Activated CD4-positive, CD25-positive, alpha-beta regulatory T cell treated with anti-CD3 and anti-CD28 coated beads, Interleukin-2, amount 50 U/mL, for 24 hours (primary cell): ENCODE measurements at places on chromosomes 7 and 10.
A peak's percentile ranks its signal among the peaks of the same experiment; 100 is the strongest.

DNA sequence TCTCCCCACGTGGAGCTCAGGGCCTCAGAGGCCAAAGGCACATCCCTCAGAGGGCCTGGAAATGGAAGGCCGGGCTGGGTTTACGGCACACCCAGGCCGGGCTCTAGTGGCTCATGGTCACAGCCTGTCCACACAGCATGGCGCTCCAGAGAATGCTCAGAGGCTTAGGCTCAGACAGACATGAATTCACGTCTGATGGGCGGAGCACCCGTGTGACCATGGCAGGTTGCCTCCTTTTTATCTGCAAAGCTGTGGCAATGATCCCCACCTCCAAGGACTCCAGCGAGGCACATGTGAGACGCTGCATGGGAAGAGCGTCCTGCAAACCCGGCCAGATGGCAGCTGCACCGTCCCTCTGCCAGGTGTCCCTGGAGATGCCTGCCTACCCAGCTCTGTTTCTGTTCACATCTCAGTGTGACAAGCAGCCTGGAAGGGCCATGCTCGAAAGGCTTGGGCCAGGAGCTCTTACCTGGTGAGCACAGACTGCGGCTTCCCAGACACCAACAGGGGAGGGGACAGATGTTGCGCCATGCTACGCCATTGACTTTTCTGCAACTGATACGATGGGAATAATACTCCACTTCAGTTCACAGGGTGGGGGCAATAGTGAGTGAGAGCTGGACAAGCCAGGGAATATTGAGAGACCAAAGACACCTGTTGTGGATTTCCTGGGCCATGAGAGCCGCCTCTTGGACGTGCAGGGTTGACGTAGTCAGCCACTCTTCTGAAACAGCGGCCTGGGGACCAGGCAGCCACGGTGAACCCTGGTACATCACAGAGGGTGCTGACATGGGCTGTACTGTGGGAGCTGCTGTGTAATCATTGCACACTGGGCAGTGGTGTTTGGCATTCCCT, 34.4 kb upstream of the FAM20C start:
- ATAC-seq, result no peak

DNA sequence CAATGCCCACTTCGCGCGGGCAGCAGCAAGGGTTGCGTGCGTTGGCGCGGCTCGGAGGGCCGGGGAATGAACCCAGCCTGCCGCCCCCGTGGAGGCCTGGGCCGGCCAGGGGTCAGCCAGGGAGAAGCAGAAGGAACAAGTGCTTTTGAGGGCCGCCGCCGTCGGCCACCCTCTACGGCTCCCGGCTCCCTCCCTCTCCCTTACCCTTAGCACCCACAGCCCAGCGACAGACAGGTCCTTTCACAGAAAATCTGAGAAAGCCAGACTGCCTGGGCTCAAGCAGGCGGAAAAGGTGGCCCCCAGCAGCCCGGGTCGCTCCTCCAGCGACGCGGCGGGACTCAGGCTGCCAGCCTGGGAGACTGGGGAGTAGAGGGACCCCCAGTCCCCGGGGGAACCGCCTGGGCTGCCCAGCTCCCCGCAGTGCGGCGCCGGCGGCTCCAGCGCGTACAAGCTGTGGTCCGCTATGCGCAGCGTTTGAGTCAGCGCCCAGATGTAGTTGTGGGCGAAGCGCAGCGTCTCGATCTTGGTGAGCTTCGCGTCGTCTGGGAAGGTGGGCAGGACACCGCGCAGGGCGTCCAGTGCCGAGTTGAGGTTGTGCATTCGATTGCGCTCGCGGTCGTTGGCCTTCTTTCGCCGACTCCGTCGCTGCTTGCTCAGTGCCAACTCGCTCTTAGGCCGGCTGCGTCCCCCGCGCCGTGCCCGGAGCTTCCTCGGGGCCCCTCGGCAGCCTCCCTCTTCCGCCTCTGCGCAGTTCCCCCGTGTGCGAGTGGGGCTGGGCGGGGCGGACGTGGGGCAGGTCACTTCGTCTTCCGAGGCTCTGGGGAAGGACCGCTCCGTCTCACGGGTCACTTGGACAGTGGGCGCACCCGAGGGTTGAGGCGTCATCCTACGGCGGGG, 815 bp downstream of the NEUROG3 start:
- peak; percentile 42 for ATAC-seq

DNA sequence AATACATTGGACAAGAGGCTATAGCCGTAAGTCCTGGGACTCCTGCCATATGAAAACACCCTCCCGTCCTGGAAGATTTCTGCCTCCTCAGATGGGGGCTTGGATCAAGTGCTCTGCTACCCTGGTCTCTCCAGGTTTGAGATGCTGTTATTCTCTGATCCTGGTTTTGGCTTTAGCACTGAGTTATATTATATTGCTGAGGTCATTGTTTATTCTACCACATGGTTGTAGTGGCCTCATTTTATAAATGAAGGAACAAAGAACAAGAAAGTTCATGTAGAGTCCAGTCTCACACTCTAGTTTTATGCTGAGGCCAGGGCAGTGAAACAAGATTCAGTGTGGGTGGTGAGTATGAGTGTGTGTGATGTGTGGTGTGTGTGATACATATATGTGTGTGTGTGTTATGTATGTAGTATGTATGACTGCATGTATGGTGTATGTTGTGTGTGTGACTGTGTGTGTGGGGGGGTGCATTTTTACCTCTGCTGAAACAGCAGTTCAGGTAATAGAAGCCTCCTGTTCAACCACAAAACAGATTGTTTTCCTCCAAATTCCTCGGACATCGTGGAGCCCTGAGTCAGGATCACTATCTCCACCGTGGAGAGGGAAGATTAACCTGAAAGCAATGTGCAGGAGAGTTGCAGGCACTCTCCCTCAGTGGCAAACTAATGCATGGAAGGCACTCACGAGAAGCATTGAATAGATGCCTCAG, 80.7 kb downstream of the C7orf25 start:
- no peak for ATAC-seq

DNA sequence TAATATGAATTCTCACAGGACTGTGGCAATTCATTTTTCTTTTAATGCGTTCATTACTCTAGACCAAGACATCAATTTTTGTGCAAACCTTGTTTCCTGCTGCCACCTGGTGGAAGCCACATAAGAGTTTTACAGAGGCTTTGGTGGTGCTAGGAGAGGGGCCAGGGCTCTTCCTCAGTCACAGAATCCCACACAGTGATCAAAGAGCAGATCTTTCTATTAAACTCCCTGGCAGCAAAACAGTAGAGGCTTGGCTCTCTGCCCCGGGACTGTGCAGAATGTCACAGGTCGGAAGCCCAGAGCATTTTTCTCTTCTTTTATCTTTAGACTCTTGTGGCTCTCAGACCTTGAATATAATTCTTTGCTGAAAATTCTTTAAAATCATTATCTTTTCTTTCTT, 506.4 kb upstream of the C7orf33 start:
- ATAC-seq, result no peak

GRCh38 chr10:1362589-1363445, 306.6 kb downstream of the WDR37 start:
- ATAC-seq, result no peak

GRCh38 chr7:36794689-36795088, 70.4 kb upstream of the AOAH start:
- ATAC-seq, result no peak

- ATAC-seq, result no peak
Measured at GRCh38 chr7:97270280-97270679, 152.8 kb downstream of the SDHAF3 start.

DNA sequence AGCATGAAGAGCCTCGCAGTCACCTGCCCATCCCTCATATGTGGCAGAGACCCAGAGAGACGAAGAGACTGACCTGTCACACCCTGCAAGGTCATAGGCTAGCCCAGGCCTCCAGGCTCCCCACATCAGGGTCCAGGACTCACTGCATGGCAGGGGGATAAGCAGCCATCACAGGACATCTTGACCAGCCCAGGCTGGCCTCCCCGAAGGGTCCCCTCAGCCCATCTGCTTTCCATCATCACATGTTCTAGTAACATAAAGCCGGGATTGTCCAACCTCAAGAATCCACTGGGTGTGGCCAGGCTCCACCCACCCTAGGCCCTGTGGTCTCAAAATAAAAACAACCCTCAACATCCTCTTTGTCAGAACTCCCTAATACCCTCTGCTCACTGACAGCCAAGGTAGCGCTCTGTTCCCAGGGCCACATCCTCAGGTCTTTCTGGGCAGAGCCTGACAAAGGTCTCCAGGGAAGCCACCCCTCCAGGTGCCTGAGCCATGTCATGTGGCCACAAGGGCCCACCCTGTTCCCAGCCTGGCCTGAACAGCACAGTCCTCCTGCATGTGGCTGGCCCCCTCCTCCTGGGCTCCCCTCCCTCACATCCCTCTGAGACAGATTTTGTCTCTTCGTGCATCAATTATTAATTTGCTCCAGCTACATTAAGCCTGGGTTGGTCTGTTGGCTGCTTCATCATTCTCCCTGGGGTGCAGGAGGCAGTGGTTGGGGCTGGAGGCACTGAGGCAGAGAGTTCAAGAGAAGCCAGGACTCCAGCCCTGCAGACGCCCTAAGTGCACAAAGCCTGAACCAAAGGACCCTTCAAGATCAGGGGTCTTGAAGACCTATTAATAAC, 131.8 kb upstream of the UNC5B start:
- no peak for ATAC-seq
